Cerebellar cortex (tissue), 1 donor: ENCODE measurements at places on chromosomes 5 and 9.

DNA sequence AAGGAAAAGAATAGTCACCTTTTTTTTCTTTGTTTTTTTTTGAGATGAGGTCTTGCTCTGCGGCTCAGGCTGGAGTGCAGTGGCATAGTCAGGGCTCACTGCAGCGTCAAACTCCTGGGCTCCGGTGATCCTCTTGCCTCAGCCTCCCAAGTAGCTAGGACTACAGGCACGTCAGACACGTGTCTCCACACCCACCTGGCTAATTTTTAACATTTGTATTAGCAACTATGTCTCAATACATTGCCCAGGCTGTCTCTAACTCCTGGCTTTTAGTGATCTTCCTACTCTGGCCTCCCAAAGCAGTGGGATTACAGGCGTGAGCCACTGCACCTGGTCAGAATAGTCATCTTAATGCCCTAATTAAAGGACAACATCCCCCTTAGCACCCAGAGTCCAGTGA lies 54.4 kb upstream of the CTSL start:
- no peak for DNase-seq

DNA sequence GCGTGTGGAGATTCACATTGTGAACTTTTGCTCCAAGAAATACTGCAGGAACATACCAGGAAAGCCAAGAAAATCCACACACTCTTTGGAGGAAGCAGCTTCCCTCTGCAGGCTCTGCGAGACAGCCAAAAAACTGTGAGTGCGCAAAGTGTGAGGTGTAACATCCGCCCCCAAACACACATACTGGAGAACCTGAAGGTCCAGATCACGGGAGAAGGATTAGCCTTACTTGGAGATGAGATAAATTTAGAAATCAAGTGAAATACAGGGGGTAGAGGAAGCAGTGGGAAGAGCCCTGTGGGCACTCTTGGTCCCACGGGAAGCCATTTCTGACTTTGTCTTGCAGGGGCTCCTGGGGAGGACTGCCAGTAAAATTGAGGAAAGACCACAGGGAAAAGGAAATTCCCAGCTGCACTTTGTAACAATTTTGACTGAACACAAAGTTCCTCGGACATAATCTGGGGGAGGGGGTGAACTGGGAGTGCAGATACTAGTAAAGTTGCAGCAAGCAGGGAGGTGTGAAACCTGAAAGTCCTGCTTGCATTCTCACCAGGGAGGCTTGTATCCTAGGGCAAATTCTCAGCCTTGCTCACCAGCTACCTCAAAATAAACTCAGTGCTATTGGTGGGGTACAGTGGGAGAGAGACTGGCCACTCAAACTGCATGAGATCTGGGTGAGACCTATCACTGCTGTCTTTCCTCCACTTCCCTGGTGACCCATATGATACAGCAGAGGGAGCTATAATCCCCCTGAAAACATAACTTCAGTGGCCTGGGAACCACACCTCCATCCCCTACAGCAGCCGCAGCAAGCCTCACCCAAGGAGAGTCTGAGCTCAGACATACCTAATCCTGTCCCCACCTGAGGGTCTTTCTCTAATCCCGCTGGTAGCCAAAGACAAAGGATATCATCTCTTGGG lies 109.1 kb downstream of the ALDH1A1 start:
- no peak for DNase-seq

GRCh38 chr5:32752411-32752810 lies 41.3 kb downstream of the NPR3 start:
- DNase-seq, result no peak

DNA sequence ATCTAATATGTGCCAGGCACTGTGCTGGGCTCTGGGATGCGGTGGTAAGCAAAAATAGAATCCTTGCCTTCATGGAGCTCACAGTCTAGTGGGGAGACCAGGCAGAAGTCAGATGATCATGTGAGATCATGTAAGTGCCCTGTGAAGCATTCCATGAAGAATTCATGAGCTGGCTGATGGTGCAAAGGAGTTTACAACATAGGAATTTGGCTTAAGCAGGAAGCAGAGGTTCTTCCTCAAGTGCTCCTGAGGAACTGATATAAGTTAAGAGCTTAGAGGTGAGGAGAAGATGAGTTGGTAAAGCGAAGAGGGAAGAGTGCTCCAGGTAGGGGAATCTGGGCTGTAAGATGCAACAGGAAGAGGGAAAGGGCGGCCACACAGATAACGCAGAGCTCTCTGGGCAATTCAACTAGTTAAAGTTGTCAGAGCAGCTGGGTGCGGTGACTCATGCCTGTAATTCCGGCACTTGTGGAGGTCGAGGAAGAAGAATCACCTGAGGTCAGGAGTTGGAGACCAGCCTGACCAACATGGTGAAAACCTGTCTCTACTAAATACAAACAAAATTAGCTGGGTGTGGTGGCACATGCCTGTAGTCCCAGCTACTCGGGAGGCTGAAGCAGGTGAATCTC lies 78.5 kb upstream of the SPATA31D4 start:
- DNase-seq, result no peak

DNA sequence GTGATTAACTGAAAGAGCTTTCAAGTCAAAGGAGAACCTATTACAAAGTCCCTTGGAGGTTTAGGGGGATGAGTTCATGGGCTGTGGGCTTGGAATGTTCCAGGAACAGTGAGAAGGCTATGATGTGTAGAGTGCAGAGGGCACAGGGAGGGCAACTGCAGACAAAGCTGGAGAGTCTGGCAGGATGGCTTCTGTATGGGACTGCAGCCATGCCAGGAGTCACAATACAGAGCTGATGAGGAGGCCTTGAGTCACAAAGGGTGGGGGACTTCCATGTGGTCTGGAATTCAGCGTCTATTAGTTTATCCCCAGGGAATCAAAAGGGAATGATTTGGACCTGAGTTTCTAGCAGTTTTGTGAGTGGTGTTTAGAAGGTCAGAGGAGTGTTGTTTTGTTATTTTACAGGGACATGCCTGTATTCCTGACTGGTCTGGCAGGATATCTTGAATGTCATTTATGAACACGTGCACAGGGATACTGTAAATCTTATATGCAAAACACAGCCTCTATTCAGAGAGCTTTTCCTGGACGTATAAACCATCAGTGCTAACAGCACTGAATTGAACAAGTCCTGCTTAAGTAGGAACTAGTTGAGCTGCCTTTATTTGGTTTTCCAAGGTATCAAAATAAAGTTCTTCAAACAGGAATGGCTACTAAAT lies 14.3 kb upstream of the TEK start:
- no peak for DNase-seq

DNA sequence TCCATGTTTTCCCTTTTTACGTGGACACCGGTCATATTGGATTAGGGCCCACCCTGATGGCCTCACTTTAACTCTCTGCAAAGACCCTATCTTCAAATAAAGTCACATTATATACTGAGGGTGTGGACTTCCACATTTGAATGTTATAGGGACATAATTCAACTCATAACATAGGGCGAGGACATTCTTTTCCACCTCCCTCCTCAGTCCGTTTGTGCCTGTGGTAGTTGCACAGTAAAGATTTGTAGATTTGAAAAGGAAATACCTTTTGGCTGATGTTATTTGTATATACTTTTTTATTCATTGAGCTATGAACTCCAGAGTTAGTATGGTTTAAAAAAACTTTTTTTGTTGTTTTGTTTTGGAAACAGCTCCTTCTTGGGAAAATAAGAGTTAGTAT lies 51.0 kb upstream of the DHFR start:
- DNase-seq, result no peak

DNA sequence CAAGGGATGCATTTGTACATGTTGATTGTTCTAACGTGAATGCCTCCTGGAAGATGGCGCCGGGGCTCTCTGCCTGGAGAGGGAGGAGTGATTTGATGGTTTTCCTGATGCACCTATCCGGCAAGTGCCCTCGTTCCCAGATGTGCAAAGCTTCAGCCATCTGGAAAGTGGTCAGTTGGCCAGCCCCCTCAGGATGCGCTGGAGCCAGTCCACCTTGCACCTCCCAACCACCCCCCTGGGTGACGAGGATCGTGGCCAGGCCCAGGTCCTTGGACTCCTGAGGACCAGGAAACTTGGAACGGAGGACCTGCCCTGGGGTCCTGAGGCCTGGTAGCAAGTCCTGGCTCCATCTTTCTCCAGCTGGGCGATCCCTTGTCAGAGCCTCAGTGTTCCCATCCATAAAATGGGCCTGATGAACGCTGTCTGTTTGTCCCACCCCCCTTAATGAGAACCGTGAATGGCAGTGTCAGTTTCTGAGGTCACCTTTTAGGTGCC lies 23.6 kb upstream of the RNU6ATAC start:
- DNase-seq, result no peak

GRCh38 chr5:67035098-67035740 lies 161.4 kb downstream of the CD180 start:
- DNase-seq, result no peak

GRCh38 chr9:73981405-73981804 lies 515.7 kb upstream of the RORB start:
- DNase-seq, result no peak

GRCh38 chr5:68533571-68534084 lies 318.1 kb downstream of the PIK3R1 start:
- peak; percentile 39 for DNase-seq

- DNase-seq, result no peak
Measured at GRCh38 chr9:279674-280073, 65.0 kb downstream of the DOCK8 start.

DNA sequence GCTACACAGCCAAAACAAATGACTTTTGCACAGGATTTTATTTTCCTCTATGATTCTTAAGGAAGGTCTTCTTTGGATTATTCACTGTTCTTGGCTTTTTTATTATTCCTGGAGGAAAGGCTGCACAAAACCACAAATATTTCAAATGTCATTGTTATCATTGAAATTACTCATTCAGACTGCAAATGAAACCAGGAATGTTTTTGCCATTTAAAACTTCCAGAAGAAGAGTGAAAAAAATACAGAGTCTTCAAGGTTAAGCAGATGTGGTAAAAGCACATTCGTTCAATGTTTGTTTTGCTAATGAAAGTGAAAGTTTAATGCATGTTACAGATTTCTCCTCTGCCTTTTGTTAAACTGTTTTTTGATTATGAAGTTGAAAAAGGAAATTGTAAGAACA lies 238.2 kb downstream of the TLE4 start:
- DNase-seq, result no peak

DNA sequence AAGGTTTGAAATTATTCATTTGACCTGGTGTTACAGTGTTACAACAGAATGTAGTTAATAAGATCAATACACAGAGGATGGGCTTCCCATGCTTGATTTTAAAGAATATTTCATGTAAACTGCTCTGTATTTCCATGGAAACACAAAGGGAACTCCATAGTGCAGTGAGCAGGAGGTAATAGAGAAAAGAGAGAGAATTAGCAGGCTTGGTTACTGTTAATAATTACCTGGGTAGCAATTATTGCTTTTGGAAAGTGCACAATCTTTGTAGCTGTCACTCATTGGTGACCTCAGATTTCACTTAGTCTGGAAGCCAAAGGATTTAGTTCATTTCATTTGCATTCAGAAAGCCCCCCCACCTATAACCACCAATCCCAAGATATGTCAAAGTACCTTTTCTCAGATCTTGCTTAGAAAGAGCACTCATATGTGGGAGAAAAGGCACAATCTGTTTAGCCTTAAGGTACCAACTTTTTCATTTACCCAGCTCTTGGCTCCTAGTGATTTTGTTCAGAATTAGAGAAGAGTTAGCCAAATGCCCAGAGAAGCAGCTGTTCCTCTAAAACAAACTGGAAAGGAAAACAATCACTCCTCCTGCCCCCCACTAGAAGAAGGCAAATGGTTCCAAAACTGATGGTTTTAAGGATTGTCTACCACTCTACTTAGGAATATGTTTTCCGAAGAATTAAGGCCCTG lies 234.5 kb upstream of the SLC24A2 start:
- peak; percentile 18 for DNase-seq

DNA sequence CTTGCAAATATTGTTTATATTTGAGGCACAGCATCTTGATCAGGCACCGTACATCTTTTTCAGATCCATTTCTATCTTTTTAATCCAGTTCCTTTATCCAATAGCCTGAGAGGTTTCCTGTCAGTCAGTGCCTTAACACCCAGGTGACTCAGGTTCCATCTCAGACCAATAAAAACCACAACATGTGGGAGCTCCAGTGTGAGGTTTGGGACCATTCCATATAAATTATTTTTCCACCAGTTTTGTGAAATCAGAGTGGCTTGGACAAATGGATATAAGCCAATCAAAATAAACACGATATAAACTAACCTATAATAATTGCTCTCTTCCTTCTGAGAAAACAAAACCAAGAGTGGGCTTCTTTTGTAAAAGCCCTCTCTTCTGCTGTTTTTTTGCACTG lies 351.3 kb downstream of the NTRK2 start:
- DNase-seq, result no peak

GRCh38 chr5:94173100-94173499 lies 431.7 kb upstream of the POU5F2 start:
- no peak for DNase-seq

- DNase-seq, result no peak
Measured at GRCh38 chr9:91519520-91520277, 96.1 kb upstream of the NFIL3 start.

DNA sequence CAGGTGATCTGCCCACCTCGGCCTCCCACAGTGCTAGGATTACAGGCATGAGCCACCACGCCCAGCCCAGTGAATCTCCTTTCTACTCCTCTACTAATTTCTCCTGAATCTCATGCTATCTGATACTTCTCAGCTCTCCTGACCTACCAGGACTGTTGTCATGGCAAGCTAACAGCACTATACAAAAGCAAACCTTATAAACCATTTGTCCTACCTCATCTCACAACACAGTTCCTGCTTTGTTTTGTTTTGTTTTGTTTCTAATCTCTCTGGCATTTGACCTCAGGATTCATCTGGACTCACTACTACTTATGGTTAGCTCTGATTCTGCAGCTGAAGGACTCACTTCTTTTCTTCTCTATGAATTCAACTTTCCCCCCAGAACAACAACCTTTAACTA lies 734.8 kb downstream of the TLE1 start:
- DNase-seq, result no peak

DNA sequence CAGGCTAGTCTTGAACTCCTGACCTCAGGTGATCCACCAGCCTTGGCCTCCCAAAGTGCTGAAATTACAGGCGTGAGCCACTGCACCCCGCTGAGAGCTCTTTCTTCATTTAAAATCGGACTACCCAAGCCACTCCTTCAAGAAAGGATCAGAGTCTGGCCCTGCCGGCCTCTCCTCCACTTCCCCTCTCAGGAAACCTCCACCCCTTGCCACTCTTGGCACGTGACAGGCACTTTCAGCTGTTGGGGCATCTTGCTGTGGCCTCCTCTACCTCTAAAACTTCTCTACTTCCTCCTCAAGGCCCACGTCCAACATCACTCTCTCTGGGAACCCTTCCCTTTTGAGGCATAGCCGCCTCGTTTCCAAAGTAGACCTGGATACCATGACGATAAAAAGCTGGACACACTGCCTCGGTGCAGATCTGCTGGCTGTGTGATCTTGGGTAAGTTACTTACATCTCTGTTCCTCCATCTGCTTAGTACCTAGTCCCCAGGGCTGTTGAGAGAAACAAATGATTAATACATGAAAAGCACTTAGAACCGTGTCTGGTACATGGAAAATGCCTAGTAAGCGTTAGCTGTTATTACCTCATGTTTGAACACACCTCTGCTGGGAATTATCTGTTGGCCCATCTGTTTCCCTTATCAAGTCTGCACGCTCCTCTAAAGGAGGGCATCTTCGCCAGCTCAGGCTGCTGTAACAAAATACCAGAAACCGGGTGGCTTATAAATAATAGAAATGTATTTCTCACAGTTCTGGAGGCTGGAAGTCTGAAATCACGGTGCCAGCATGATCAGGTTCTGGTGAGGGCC lies 55.3 kb downstream of the SMIM23 start:
- DNase-seq, result no peak

- DNase-seq, result no peak
Measured at GRCh38 chr9:130693101-130693425, 517 bp upstream of the EXOSC2 start.
